ELR (cell line): ENCODE measurements at places on chromosomes 7 and 10.

DNA sequence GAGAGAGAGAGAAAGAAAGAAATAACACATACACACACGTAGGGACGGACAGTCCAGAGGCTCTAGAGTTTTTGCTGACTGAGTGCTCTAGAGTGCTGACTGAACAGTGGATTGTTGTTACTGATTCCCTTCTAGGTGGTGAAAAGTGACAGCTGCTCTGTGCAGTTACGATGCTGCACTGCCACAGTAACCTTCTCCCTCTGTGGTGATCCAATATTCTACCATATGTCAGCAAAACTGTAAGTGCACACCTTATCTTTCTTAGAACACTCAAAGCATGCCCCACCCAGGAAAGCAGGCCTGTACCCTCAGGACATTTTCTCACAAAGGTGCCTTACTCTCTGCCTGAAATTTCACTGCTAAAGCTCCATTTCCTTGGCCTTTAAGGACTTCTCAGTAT is 1023.5 kb downstream of the TYW1 start:
- DNase-seq: no peak

GRCh38 chr7:128112781-128113221 is 81.6 kb upstream of the LRRC4 start:
- no peak for DNase-seq

GRCh38 chr7:23930312-23930711 is 220.3 kb downstream of the STK31 start:
- no peak for DNase-seq

GRCh38 chr7:92279396-92280031 is 33.7 kb downstream of the ANKIB1 start:
- DNase-seq: no peak
